ENCODE measurements at places on chromosomes 3 and 15.

DNA sequence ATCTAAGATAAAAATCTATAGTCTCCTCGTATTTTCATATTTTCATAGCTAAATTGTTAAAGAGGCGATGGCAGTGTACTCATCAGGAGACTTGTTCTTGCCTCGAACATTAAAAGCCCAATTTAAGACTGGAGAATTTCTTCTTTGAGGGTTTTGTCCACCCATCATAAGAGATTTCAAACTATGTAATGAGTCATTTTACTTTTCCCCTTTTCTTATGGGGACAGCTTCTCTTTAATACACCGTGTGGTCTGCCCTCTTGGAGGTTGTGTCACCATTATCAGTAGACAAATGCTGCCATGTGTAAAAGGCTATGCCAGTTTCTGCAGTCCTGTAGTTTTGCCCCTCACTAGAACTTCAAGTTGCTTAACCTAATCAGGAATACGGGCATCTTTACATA, 16.9 kb downstream of the TGFBR2 start:
- DNase-seq = no peak

DNA sequence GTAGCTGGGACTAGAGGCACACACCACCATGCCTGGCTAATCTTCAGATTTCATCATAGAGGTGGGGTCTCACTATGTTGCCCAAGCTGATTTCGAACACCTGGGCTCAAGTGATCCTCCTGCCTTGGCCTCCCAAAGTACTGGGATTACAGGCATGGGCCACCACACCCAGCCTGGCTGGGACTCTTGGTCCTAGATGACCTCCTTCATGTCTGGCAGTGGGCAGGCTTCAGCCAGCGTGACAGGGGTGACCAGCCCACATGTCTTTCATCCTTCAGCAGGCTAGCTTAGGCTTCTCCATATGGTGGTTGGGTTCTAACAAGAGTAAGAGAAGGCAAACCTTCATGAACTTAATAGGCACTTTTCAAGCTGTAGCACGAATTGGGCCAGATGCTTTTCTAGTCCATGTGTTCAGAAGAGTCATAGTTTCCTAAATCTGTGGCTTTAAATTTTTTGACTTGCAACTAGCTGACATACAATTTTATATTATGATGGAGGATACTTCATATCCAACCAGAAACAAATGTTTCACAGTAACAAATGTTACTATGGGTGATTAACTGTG, 7.6 kb downstream of the GPD1L start:
- DNase-seq = no peak

DNA sequence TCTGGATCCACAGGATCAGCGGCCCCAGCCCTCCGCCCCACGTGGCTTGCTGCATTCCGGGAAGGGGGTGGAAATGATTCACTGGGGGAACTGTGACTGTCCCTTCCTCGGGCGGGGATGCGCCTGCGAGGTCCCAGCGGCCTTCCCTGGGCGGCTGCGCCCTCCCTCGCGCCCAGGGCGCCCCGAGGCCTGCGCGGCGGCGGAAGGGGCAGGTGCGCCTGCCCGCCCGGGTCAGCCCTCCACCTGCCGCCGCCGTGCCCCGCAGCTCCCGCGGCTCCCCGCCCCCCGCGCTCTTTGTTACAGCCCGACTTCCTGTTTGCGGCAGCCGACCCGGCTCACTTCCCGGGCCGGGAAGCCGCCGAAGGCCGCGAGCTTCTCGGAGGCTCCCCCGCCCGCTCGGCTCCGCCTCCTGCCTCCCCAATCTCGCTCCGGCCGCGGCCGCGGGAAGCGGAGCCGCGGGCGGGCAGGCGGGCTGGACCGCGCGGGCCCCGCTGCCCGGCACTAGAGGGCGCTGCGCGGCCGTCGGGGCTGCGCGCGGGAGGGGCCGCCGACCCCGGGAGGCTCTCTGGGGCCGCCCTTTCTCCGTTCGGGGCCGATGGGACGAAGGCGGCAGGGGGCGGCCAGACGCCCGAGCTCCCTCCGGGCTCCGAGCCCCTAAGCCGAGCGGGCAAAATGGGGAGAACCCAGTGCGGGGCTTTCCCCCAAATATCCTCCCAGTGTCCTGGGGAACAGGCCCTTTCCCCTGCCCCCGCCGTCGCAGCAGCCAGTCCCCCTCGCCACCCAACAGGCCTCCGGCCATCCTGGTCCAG, 11.5 kb upstream of the CHAC1 start:
- no peak for DNase-seq

DNA sequence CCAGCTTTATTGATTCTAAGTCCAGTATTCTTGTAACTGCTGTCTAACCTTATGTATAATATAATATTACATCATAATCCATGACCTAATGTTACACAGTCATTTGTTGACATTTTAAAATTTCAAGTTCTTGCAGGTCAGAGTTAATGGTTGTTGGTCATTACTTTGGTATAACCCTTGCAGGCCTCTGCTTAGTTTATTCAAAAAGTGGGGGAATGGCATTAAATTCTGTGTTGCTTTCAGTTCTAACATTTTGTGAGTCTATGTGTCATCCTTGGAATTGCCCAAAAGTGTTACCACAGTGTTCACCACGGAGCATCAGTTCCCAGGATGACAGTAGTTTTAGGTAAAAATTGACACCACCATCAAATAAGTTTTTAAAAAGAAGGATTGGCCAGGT, 174.8 kb upstream of the BCL6 start:
- no peak for DNase-seq

Measured in cortex of kidney (tissue), 1 donor.